ENCODE measurements at places on chromosomes 2 and 18.
A peak's percentile ranks its signal among the peaks of the same experiment; 100 is the strongest.

DNA sequence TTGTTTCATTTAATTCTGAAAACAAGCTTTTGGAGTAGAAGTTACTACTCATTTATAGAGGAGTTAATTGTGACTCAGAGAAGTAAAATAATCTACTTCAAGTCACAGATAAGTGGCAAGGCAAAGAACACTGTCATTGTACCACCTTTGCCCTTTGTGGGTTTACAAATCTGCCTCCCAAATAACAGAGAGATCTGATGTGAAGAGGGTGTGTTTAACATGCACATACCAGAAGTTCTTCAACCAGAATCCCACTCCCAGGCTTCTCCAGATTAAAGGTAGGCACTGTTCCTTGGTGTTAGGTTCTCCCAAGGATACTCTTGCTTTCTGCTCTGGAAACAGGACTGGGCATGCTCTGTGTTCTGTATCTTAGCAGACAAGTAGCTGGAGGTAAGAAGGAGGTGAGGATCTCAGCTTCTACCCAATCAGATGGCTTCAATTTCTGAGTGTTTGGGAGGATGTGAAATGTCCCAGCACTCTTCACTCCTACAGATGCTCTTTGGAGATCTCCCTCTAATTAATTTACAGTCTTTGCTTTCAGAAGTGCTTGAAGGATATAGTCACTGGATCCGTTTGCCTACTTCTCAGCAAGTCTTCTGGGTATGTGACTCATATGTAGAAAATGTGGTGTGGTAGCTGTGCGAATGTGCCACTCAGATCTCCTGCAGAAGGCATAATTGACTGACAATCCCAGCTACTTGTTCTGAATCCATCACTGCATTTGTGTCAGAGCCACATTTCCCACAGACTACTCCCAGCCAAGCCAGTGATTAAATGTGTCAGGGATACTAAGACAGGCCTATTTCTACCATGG is 111.1 kb downstream of the KLHL14 start:
- no peak for DNase-seq

DNA sequence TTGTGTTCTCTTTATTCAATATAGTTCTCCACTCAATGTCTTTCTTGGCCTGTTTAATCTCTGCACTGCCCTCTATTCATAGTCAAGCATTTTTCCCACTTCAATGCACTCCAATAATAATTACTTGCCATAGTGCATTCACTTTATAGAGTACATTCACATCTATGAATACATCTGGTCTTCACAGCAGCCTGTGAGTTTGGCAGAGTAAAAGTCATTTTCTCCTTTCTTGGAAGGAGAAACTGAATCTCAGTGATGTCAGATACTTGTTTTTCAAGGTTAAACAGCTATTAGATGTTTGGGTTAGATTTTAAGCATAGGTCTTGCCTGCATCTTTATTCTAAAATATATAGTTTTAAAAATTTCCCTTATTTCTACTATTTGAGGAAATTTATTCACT is 373.2 kb downstream of the TRIB2 start:
- DNase-seq: peak; percentile 38

GRCh38 chr2:178716394-178716793 is 90.8 kb downstream of the TTN start:
- DNase-seq: no peak

- DNase-seq: no peak
Observed at GRCh38 chr2:85401464-85401805, 8.7 kb downstream of the CAPG start.

GRCh38 chr2:207315131-207315530 is 149.4 kb upstream of the KLF7 start:
- DNase-seq: no peak

GRCh38 chr2:165905269-165905668 is 48.3 kb downstream of the TTC21B start:
- no peak for DNase-seq

- no peak for DNase-seq
Observed at GRCh38 chr2:203626952-203627681, 79.3 kb upstream of the CD28 start.

All from NCI-H345 (cell line).